ENCODE measurements at places on chromosomes 7 and 10.
A peak's percentile ranks its signal among the peaks of the same experiment; 100 is the strongest.

- H3K27me3 ChIP-seq: no peaks in the 10 kb centered on the region
- DNase-seq: no peak
- H3K4me1 ChIP-seq: no peaks in the 10 kb centered on the region
- H3K36me3 ChIP-seq: no peaks in the 10 kb centered on the region
These were observed 590.4 kb upstream of the PFKP start for GRCh38 chr10:2476812-2477553.

GRCh38 chr10:74936577-74937265, 110.3 kb downstream of the KAT6B start:
- H3K27ac ChIP-seq: no peak overlapping the region
- peaks cover 3% of the 10 kb centered on the region for H3K36me3 ChIP-seq
- no peaks in the 10 kb centered on the region for H3K4me1 ChIP-seq
- DNase-seq: no peak
- no peaks in the 10 kb centered on the region for H3K27me3 ChIP-seq
- no peak overlapping the region for H3K4me3 ChIP-seq

DNA sequence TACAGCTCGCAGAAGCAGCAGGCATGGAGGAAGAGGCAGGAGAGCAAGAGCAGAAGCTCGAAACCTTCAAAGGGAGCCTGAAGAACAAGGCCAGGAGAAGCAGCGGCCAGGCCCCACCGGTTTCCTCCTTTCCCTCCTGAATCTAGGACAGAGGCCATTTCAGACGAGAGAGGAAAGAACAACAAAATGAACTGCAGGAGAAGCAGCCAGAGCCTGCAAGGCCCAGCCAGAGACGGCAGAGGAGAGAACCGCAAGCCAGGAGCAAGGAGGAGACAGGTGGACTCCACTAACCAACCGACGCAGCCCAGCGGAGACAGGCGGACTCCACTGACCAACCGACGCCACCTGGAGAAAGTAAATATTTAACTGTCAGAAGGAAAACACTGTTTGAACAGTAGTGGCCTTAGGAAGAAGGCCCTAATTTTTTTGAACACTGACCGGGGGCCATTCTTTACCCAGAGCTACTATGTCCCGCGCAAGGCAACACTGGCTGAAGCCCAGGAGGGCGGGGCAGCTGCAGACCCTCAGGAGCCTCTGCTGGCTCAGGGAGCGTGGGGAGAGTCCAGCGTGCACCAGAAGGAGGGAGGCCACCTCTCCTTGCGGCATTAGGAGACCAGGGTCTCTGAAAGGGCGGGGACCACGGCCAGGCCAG, 559.2 kb downstream of the PTPRN2 start:
- no peak overlapping the region for H3K27ac ChIP-seq
- DNase-seq: no peak
- no peaks in the 10 kb centered on the region for H3K4me1 ChIP-seq
- H3K4me3 ChIP-seq: no peak overlapping the region
- no peaks in the 10 kb centered on the region for H3K36me3 ChIP-seq

GRCh38 chr7:25615003-25615402, 386.7 kb upstream of the NPVF start:
- H3K27me3 ChIP-seq: peaks cover 4% of the 10 kb centered on the region
- DNase-seq: no peak
- H3K36me3 ChIP-seq: no peaks in the 10 kb centered on the region
- H3K27ac ChIP-seq: no peak overlapping the region
- H3K4me3 ChIP-seq: no peak overlapping the region
- peaks cover 3% of the 10 kb centered on the region for H3K4me1 ChIP-seq

- H3K27me3 ChIP-seq: peaks cover 6% of the 10 kb centered on the region
- H3K4me3 ChIP-seq: no peak overlapping the region
- H3K27ac ChIP-seq: no peak overlapping the region
- H3K36me3 ChIP-seq: no peaks in the 10 kb centered on the region
These were observed 10.3 kb upstream of the IFIT1B start for GRCh38 chr10:89367529-89367928.

- H3K27me3 ChIP-seq: no peaks in the 10 kb centered on the region
- DNase-seq: no peak
- H3K27ac ChIP-seq: no peak overlapping the region
These were observed 184.0 kb downstream of the PTPN20 start for GRCh38 chr10:47095211-47095610.

DNA sequence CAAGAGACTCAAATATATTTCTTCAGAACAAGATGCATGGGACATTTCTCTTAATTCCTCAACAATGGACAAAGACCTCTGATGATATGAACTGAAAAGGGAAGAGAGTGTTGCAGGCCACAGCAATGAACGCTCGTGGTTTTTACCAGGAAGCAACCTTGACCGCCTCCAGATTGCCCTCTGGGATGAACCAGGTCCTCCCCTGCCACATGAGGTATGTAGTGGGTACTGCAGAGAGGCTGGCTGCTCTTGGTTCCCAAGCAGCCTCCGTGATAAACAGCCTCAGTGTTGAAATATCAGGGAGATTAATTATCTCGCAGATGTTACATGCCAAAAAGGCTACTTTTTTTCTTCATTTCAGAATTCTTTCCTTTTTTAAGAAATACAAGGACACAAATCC, 338.8 kb downstream of the ELMO1 start:
- DNase-seq: no peak
- H3K4me3 ChIP-seq: no peak overlapping the region
- peaks cover 22% of the 10 kb centered on the region for H3K4me1 ChIP-seq
- H3K36me3 ChIP-seq: peaks cover 44% of the 10 kb centered on the region
- no peak overlapping the region for H3K27ac ChIP-seq
- no peaks in the 10 kb centered on the region for H3K27me3 ChIP-seq

DNA sequence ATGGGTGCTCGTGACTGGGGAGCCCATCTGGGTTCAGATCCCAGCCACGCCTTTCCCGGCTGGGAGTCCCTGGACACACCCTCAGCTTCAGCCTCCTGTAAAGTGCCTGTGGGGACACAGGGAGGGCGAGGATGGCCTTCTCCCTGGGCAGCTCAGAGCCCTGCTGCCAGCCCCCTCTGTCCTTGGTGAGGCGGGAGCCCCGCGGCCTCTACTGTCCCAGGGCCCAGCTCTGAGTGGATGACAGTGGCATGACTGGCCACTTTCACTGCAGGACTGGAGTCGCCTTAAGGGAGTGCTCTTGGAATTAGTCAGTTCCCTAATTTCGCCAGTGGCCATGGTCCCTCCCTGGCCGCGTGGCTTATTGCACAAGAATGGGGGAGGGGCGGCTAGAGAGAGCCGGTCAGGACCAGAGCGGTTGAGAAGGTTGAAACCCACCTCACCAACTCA, 4.6 kb downstream of the BRI3 start:
- H3K4me3 ChIP-seq: no peak overlapping the region
- no peak for DNase-seq
- no peaks in the 10 kb centered on the region for H3K27me3 ChIP-seq

DNA sequence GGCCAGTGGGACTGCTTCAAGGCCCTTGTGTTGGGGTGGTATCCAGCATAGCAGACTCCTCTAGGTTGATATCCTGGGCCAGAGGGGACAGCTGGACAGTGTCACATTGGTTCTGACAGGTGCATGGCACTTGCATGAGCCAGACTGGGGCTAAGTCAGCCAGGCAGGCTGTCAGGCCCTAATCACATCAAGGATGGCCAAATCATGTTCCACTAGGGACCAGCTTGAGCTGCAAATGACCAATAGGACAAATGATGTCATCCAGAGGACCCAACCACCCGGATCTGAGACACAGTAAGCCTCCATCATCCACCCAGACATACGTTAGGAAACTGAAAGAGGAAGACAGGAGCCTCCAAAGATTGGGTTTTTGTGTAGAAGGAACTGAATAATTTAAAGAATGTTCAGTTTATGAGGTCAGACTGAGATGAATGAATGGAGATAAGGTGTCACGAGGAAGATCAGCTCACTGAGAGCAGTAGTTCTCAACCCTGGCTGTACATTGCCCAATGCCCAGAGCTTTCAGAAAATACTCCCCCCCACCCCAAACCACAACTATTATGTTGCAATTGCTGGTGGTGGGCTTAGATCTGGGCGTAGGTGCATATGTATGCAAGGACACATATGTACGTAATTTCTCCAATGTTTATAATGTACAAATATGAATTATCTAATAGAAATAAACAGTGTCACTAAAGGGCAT, 75.2 kb upstream of the INHBA start:
- H3K36me3 ChIP-seq: no peaks in the 10 kb centered on the region
- H3K4me3 ChIP-seq: no peak overlapping the region
- no peaks in the 10 kb centered on the region for H3K27me3 ChIP-seq
- no peaks in the 10 kb centered on the region for H3K4me1 ChIP-seq
- no peak for DNase-seq
- no peak overlapping the region for H3K27ac ChIP-seq

DNA sequence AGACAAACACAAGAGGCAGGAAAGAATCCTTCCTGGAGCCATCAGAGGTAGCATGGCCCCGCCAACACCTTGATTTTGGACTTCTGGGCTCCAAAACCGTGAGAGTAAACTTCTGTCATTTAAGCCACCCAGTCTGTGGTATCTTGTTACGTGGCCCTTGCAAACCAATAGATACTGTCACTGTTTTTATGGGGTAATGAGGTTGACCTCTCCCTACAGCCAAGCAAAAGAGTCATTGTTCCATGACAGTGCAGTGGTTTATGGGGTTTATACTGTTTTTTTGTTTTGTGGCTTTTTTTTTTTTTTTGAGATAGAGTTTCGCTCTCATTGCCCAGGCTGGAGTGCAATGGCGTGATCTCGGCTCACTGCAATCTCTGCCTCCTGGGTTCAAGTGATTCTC, 32.8 kb downstream of the KIAA1549 start:
- no peak for DNase-seq
- no peak overlapping the region for H3K4me3 ChIP-seq
- no peaks in the 10 kb centered on the region for H3K36me3 ChIP-seq
- peaks cover 13% of the 10 kb centered on the region for H3K27me3 ChIP-seq

- H3K4me3 ChIP-seq: no peak overlapping the region
- no peak for DNase-seq
- no peaks in the 10 kb centered on the region for H3K4me1 ChIP-seq
These were observed 173.6 kb upstream of the CACNA2D1 start for GRCh38 chr7:82617156-82617555.

GRCh38 chr10:116752969-116753665, 10.8 kb upstream of the HSPA12A start:
- H3K27me3 ChIP-seq: peaks cover 11% of the 10 kb centered on the region
- DNase-seq: no peak
- no peak overlapping the region for H3K27ac ChIP-seq
- no peaks in the 10 kb centered on the region for H3K36me3 ChIP-seq

DNA sequence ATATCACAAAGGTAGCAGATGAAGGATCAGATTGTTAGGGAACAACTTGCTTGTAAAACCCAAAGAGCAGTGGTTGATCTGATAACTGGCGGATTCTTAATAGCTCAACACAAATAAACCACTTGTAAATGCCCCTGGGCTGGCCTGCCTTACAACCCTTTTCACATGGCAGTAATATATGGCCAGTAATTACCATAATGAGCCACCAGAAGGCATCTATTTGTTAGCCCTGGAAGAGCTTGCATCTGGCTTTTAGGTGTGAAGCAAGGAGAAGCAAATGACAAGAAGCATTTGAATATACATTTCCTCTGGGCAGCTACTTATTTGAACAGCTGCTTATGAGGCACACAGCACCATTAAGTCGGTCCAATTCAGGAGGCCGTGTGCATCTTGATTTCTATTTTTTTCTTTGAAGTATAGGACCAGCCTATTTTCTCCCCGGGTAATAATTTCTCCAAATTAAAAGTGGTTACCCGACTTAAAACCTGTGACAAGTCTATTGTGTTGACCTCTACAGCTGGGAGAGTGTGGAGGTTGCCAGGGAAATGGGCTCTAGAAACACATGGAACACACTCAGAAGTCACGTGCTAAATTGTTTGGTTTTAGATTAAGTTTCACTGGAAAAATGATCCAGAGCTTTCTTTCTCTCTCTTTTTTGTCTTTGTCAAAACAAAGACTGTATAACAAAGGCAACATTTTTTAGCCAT, 113.4 kb downstream of the SEM1 start:
- H3K4me1 ChIP-seq: no peaks in the 10 kb centered on the region
- no peaks in the 10 kb centered on the region for H3K36me3 ChIP-seq
- no peak overlapping the region for H3K4me3 ChIP-seq
- no peak for DNase-seq
- H3K27ac ChIP-seq: no peak overlapping the region

- H3K4me1 ChIP-seq: no peaks in the 10 kb centered on the region
- no peak overlapping the region for H3K4me3 ChIP-seq
- peaks cover 7% of the 10 kb centered on the region for H3K36me3 ChIP-seq
These were observed 117.7 kb downstream of the PFKFB3 start for GRCh38 chr10:6320320-6321010.

DNA sequence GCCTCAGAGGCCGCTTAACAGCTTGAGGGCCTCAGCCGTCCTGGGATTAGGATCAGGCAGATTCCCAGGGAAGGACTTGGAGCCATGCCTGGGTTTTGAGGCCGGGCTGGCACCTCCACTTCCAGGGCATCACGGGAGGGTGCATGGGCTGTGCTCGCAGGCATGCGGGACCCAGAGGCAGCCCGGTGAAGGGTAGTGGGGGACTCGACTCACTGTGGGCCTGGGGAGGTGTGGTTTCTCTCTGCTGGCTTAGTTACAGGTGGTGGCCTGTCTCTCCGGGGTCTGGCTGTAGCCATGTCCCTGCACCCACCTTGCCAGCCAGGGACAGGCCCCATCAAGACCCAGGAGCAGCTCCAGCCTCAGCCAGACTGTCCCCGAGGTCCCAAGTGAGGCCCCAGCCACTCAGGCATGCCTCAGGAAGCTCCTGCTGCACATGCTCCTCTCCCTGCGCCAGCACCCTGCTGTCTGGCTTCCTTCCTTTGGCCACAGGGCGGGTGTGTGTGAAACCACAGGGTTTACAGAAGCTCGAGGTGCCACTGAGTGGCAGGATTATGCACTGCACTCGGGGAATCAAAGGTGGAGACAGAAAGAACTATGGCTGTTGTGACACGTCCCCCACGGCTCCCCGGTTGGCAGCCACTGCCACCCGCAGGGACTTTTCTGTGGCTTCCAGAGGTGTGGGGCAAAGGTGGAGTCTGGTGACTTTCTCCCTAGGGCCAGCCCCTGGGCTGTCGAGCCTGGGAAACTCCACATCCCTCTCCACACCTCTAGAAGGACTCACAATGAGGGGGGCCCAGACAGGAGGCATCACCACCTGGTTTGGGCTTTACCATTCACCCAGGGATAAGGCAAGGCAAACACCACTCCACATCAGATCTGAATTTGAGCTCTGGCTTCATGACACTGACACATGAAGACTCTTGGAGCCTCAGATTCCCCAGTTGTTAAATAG, 19.7 kb downstream of the GOLGA7B start:
- DNase-seq: peak; percentile 93
- peaks cover 19% of the 10 kb centered on the region for H3K27me3 ChIP-seq
- peaks cover 2% of the 10 kb centered on the region for H3K36me3 ChIP-seq
- H3K4me3 ChIP-seq: no peak overlapping the region
- peak overlapping the region; percentile 17 for H3K27ac ChIP-seq
- H3K4me1 ChIP-seq: peaks cover 13% of the 10 kb centered on the region
